ENCODE measurements at places on chromosomes 4 and X.
A peak's percentile ranks its signal among the peaks of the same experiment; 100 is the strongest.

DNA sequence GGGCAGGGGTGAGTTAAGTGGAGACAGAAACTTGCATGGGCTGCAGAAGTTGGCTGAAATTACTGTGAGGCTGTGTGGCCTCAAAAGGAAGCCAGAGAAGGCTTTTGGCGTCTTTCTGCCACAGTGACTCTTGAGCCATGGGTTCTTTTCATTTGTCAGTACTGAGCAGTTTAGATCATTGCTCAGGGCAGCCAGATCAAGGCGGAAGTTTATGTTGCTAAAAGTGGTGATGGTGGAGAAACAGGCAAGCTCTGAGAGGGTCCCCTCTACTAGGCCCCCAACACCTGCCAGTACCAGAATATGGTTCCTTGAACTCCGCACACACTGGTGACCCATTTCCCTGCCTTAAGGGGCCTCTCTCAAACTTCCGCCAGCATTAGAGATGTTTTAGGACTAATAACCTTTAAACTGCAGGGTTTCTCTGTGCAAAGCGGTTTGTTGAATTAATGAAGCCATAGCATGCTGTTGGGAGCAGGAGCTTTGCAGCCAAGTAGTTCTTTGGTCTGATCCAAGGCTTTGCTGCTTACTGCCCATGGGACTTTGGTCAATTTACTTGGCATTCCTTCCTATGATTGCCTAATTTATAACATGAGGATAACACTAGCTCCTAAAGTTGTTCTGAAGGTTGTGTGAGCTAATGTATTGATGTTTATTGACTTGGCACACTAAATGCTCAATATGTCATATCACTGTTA, 34.5 kb downstream of the RNF175 start:
- DNase-seq, result no peak

DNA sequence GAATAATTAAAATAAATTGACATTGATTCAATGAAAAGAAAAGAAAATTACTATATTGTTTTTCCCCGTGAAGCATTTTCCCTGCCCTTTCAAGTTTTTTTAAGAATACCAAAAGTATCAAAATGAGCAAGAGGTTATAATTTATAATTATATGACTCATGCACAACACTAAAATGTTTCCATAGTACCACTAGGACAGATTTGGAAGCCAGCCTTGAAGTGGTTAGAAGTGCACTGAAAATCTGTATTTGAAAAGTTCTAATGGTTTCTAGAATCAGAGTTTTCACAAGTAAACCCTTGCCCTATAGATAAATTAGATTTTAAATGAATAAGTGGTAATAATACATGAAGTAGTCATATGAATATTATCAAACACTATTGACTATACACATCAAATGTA, 140.9 kb downstream of the HNRNPD start:
- no peak for DNase-seq

- DNase-seq, result no peak
Observed at GRCh38 chr4:181688872-181689271, 554.3 kb upstream of the TENM3 start.

- DNase-seq, result no peak
Observed at GRCh38 chrX:47283015-47283771, 50.4 kb downstream of the USP11 start.

GRCh38 chr4:172105918-172106317, 292.7 kb downstream of the GALNTL6 start:
- no peak for DNase-seq

DNA sequence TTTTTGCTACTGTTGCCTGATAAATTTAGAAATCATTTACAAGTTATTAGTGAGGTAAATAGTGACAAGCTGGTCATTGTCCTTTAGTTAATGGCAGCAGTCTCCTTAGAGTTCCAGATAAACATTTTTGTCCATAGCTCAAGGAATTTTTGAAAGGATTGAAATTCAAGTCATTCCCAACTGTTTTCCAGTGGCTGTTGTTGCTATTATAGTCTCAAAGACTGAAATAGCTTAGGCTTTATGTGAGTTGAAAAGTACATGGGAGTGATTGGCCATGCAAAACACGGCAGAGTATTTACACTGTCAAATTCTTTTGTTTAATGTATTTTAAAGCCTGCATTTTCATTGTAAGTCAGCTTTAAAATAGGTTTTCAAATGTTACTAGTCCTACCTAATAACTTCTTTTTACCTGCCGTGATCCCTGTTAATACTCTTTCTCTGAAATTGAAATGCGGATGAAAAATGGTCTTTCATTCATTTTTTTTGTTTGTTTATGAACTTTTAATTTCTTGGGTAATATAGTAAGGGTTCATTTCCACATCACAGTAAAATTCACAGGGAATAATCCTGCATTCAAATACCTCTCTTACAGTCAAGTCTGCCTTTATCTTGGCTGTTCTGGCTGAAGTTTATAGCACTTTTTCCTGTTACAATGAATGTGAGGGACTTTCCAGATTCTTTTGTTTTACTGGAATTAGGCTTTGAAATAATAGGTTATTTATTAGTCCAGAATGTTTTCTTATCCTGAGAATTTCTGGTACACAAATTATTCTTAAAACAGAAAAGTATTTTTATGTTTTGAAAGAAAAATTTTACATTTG, 85.1 kb downstream of the PDLIM5 start:
- no peak for DNase-seq

DNA sequence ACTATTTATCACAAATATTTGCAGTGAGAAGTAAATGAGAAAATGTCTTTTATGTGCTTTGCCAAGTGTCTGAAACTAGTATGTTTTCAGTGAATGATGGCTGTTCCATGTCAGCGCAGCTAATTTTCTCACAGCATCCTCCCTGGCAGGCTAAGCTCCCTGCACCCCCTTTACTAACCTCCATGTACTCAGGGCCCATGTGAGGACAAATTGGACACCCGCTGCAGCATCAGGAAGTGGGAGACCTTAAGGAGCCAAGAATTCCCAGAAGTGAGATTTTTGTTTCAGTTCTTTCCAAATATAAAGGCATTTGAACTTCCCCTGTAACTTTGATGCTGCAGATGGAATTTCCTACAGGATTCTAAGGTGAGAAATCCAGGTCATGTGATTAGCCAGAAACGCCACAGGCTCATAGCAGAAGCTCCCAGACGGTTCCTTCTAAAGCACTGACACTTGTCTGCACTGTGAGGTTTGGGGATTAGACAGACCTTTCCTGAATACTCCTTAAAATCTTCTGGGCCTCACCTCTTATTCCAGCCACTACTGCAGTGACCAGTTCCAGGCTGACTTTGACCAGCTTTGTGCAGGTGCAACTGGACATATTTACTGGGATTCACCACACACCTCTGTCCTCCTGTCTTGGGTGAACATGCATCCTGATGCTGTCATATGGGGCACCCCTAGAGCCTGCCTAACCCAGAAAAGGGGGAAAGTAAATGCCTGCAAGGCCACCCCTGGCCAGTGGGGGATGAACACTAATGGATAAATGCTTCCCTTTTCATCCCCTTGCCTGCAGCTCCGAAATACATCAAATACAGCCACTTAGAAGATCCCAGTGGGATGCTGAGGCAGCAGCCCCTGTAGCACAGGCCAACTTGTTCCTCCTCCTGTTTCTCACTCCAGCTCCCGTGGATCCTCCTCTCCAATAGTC, 45.9 kb downstream of the LGI2 start:
- DNase-seq, result no peak

- no peak for DNase-seq
Observed at GRCh38 chr4:85784348-85784747, 309.4 kb downstream of the ARHGAP24 start.

DNA sequence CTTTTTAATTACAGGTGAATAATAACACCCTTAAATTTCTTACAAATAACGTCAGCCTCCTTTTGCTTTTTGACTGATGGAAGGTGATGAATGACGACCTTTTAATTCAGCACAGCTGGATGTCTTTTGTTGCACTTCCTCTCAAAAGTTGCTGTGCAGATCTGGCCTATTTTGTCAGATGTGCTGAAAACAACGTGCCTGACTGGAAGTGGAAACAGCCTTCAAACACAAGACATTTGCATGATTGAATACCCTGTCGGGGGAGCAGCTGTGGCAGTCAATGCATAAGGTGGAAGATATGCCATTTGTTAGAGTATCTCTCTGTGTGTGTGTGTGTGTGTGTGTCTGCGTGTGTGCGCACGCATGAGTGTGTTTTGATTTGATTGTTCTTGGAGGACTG, 579.7 kb downstream of the SPRY1 start:
- peak; percentile 65 for DNase-seq

- no peak for DNase-seq
Observed at GRCh38 chr4:71417150-71417549, 78.3 kb downstream of the SLC4A4 start.

DNA sequence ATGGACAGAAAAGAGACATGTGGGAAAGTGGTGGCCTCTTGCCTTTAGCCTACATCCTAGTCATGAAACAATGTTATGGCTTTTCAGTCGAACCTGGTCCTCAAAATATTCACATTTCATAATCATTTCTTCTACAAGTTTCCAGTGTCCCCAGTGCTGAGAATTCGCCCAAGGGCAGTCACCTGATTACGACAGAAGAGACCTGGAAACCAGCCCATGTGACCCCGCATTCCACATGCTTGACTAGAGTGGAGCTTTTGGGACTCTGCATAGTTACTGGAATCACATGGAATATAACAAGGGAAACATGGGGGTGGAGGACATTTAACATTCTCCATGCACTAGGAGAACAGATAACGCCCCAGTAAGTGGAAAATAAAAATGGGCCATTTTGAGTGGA, 100.1 kb downstream of the PPARGC1A start:
- no peak for DNase-seq

DNA sequence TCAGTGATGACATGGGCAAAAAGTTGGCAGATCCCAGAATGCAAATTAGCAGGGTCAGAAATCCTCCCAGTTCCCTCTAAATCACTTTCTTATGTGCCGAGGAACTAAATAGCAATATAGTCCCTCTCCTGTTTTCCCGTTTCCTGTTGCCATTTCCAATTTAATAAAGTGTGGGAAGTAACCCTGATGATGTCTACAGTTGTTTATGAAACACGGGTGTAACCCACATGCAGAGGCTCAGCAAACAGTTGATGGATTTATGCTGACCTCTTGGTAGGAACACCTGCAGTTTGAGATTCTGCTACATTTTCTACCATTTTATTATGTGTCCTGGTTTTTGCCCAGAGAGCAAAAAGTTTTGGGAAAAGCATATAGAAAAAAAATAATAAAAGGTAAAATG, 56.7 kb downstream of the FGFBP1 start:
- DNase-seq, result no peak
